Stimulated activated CD4-positive, alpha-beta T cell treated with anti-CD3 and anti-CD28 coated beads, Interleukin-1b, Interleukin-23, amount 100 ng/mL, for 4 hours (primary cell): ENCODE measurements at places on chromosomes 12 and 14.

- no peak for DNase-seq
Measured at GRCh38 chr14:91373591-91374254, 43.9 kb downstream of the CCDC88C start.

- peak; percentile 79 for DNase-seq
Measured at GRCh38 chr14:54565785-54566409, 1.0 kb upstream of the SAMD4A start.

GRCh38 chr14:104350463-104351185 is 212.2 kb downstream of the KIF26A start:
- DNase-seq, result no peak

DNA sequence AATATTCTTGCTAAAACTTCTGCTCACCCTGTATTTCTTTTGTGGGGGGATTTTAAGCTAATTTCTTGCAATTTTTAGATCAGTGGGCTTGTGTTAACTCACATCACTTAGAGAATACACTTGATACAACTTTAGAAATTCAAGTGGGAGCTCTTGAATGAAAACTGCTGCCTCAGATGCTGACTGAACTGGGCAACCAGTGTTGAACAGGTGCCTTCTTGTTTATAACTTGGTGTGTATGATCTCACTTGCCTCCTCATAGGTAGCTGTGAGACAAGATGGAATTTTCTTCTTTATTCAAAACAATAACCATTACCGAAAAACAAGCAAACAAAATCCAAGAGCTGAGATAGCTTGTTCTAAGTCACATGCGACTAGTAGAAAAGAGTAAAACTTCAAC is 63.5 kb downstream of the FGD4 start:
- no peak for DNase-seq

DNA sequence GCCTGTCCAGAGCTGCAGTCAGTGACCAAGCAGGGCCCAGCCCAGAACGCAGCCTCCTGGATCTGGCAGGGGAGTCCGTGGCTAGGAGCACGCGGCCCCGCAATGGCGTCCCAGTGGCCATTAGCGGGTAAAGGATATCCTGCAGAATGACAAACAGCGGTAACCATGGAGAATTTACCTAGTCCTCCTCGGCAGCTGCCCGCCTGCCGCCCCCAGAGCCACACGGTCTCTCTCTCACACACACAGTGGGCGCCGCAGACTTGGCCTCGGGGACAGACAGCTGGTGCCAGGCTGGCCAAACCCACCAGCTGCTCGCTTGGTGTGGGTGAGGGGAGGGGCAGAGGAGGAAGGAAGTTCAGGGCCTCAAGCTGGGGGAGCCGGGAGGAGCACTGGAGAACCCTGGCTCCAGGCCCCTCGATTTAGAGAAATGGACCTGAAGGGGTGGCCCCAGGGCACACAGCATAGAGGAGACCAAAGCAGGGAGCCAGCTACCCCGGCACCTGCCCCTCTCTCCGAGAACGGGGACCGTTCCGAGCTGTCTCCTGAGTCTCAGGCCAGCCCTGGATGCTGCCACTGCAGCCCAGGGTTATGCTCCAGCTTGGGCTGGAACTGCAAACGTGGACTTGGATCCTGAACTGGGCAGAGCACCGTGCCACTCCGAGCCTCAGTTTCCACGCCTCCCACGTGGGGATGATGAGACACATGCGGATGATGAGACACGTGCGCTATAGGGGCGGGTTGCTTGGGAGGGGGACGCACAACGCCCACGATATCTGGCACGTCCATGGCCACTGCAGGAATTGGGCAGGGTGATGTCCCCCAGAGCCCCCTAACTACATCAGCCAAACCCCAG is 3.4 kb downstream of the CDK2AP1 start:
- DNase-seq, result no peak

- DNase-seq, result no peak
Measured at GRCh38 chr14:103361867-103362266, 23.3 kb upstream of the MARK3 start.

- DNase-seq, result no peak
Measured at GRCh38 chr14:75518625-75519024, 3.6 kb upstream of the BATF start.

- DNase-seq, result no peak
Measured at GRCh38 chr12:15714256-15714655, 74.9 kb downstream of the EPS8 start.

DNA sequence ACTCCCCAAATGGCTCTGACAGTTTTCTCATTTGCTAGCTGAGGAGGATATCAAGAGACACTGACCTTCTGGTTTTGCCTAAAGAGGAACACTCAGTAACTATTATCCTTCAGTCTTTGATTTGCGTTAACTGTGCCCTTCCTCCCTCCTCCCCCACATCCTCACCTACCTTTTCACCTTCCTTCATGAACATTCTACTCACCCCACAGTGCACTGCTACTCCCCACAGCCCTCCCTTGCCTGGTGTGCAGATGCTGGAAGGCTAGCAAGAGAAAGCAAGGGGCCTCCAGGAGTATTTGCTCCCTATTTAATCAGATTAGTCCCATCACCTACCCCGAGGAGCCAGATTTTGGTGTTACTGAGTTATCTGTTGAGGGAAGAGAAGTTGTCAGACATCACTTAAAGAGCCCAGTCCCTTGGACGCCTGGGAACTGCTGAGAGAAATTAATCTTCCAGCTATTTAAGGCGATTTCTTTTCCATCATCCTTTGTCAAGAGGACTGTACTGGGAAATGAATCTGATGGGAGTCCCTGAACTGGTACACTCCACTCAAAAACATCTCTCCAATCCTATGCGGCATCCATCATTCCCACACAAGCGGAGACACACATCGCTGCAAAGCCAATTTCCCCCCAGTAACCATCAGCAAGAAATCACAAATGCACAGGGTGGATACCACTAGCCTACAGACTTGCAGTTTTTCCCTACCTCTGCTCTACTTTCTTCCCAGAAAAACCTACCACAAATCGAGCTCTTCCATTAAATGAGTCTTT is 11.5 kb downstream of the PSMB5 start:
- DNase-seq, result no peak

- DNase-seq, result no peak
Measured at GRCh38 chr12:98465950-98466602, 49.3 kb upstream of the TMPO start.

GRCh38 chr12:89089264-89089663 is 263.0 kb downstream of the DUSP6 start:
- no peak for DNase-seq

DNA sequence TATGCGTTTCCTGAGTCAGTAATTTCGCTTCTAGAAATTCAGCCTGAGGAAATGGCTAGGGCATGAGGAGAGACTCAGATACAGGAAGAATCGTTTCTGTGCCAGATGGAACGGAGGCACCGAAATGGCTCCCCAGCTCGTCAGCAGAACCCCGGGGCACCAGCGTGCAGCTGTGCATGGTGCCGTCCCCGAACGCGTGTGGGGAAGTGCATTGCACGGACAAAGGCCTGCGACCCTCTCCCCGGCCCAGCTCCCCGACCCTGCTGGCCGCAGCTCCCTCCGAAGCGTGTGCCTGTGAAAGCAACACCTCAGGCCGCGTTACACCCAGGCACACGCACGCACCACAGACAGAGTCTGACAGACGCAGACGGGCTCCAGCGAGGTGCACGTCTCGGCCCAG is 82.9 kb downstream of the NOC4L start:
- no peak for DNase-seq

DNA sequence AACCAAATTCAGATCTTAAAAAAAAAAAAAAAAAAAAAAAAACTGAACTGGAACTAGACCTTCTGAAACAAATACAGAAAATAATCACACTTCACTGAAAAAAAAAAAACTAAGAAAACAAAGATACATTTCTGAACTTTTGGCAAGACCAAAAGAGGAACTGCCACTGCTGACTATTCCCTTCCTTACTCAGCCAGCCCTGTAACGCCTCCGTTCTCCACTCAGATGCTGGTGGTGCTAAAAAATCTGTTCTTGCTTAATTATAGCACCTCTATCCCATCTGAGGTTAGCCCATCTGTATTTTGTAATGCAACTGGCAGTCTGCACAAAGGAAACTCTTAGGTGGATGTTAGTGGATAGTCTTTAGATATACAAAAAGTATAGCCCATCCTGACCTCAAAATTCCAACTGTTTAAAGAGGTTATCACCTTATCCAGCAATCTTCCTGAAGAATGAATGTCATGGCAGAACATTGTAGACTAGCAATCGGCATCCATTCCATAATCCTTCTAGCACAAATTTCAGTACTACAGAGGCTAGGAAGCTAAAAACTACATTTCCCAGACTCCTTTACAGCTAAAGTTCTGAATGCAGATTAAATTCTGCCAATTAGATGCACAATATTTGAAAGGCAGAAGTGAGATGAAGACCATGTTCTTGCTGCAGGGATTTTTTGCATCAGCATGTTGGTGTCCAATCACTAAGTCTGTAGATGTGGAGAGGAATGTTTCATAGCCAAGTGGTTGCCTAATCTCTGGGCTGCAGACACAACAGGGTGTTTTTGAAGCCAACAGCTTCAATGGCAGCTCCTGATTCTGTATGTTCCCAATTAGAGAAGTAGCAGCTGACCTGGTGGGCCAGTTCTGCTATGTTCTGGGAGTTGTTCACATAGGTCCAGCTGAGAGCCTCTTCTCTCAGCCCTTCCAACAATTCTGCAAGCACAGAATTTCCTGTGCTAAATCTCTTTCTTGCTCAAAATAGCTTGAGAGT is 5.7 kb downstream of the MAP3K9 start:
- DNase-seq, result no peak

DNA sequence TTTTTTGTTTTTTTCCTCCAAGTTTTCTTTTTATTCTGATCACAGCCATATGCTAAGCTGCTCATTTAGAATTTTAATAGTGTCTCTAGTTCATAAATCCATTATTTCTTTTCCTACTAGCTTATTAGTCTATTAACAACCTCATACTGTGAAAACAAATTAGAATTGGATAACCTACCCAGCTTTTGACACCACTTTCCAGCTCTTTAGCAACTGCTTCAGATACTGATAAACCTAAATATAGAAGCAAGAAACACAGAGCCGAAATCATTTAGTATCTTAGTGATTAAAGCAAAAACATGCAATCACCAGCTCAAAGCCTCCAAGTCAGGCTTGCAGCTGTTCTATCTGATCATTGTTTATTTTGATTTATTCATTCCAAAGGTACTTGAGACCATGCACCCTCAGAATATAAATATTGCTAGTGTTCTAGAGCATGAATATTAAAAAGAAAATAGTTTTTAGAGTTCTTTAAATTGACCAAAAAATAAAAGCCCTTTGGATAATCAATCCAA is 121.5 kb downstream of the STXBP6 start:
- DNase-seq, result no peak
